Activated T-helper 1 cell treated with anti-CD3 and anti-CD28 coated beads, Interleukin-12 subunit alpha, Interleukin-12 subunit beta, Interleukin-2, Interleukin-4 antibody, amounts not matched to agents 30 ng/mL and 10 ng/mL and 1 ng/mL, durations not matched to agents 14 hours and 24 hours and 36 hours (primary cell): ENCODE measurements at places on chromosomes 3 and 15. TPM values are rescaled to one million over a fixed set of nuclear protein-coding genes. Genes with fewer than 3 reads are reported as not detected.
A peak's percentile ranks its signal among the peaks of the same experiment; 100 is the strongest.

Gene ADGRG7
- total RNA-seq = not detected in 2 replicates

- no peak for DNase-seq
These were observed 5.4 kb downstream of the STOML1 start for GRCh38 chr15:73986776-73987056.

DNA sequence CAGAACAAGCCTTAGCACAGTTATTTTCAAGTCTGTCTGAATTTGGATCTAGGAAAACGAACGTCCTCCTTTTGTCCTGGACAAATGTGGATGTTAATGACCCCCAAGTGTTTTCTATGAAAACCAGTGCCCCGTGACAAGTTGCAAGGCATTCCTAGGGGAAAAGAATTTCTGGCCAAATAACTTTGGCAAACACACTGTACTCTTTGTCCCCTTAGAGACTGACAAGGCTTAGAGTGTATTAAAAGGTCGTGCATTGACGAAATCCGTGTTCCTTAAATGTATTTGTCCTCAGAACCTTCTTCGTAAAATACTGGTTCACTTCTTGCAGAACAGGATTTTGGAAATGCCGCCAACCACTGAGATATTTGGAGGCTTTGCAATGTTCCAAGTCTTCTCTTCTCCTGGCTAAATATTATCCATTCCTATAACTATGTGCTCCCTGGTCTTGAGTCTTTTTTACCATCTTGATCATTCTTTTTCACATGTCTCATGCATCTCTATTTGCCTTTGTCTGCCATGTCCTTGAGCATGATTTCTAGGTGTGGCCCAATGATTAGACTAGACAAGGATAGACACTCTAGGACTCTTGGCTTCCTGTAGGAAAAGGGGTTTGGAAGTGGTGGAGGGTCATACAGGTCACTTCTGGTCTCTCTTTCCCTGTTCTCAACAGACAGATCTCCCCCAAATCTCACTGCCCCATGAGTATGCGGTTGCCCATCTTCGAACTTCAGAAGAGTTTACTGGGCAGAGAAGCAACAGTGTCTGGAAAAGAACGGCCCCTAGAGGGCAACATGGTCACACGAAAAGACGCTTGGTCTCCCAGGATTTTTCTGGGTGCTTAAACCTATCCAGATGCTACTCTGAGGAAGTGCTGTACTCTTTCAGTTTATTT lies 117.5 kb downstream of the EDEM1 start:
- no peak for DNase-seq

DNA sequence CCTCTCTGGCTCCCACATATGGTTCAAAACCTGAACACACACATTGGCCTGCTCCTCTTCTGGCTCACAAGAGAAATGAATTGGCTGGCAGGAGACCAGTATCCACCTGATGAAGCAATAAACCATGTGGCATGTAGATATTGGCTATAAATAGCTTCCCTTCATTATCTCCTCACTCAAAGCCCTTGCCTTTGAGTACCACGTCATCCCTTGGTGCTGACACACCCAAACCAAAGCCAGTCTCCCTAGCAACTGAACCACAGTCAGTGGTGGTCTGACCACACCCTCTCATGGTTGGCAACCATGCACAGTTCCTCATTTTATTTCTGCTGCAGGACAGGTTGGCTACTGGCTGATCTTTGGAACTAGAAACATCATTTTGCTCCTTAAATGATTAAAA lies 98.8 kb downstream of the ZNF621 start:
- DNase-seq = peak; percentile 47

DNA sequence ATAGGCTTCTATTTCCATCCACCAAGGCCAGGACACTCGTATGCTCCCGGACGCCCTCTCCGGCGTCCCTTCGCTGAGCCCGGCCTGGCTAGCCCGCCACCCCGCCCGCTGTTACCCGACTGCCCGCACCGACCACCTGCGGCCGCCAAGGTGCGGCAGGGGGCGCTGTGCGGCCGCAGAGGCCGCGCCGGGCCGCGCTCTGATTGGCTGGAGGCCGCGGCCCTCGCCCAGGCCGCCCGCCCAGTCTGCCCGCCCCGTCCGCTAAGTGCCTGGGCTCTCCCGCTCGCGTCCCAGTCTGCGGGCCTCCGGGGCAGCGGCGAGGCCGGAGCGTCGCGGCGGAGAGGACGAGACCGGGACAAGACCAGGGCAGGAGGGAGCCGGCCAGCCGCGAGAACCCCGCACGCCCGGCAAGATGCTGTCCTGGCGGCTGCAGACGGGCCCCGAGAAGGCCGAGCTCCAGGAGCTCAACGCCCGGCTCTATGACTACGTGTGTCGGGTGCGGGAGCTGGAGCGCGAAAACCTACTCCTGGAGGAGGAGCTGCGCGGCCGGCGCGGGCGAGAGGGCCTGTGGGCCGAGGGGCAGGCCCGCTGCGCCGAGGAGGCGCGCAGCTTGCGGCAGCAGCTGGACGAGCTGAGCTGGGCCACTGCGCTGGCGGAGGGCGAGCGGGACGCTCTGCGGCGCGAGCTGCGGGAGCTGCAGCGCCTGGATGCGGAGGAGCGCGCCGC lies at the start of gene SYNM:
SYNM (plus strand) TSS at position 293 of the 726 bp plus-strand sequence; CDS start at position 413, 120 bp downstream.
- peak; percentile 39 for DNase-seq

GRCh38 chr3:13167829-13168228 lies 94.6 kb upstream of the IQSEC1 start:
- no peak for DNase-seq

Gene GPD1L
- 16.3 and 16.6 TPM in 2 replicates for total RNA-seq

Gene LMOD3
- not detected in 2 replicates for total RNA-seq

DNA sequence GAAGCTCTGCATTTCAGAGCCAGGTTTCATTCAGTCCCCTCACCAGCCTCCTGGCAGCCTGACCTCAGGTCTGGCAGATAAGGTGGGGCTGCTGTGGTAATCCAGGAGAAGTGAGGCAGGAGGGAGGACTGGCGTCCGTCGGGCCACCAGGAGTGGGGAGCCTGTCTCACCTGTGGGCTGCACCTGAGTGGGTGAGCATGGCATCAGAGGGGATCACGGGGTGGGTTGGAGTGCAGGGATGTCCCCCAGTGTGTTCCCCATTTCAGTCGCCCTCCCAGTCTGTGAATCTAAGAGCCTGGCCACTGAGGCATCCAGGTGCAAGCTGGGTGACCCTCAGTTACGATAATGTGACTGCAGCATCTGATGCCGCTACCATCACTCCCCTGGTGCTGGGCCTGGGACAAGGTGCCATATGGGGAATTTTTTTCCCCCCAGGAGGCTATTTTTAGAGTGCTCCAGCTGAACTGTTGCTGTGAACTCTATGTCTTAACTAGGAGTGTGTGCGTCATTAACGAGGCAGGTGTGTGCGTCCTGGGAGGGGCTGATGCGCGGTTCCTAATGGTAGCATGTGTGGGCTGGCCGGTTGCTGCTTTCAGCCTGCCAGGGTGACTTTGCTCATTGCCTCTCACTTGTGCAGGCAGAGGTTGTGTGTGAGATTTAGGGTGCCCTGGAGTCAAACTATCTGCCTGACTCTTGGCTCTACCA lies 165.2 kb downstream of the SLCO3A1 start:
- no peak for DNase-seq

- DNase-seq = no peak
These were observed 147.2 kb upstream of the SLC2A2 start for GRCh38 chr3:171173736-171174135.

DNA sequence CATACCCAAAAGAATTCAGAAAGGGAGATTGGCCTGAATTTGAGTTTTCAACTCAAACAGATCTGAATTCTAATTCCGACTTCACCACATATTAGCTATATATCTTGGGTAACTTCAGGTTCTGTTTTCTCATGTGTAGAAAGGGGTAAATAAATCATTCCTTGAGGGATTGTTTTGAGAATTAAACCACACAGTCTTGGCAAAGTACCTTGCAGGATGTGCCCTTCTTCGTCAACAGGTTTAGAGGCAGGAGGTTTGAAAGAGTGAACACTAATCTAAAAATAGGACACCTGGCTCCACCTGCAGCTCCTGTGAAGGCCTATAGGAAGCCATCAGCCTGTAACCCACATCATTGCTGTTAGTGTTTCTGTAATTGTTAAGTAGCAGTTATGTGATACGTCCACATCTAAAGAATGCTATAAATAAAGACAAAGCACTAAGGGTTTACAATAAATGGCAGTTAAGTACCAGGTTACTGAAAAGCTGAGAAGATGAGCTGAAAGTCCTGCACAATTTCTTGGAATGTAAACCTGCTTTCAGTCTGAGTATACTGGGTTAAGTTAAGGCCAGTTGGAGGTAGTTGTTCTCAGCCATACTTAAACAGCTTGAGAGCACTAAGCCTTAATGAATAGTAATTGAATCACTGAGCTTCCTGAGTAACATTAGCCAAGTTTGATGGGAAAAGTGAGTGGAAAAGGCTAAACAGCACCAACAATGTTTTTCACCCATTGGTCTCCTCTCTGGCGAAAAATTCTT lies 6.0 kb downstream of the CCDC80 start:
- no peak for DNase-seq

Gene LSMEM2
- total RNA-seq = not detected in 2 replicates

DNA sequence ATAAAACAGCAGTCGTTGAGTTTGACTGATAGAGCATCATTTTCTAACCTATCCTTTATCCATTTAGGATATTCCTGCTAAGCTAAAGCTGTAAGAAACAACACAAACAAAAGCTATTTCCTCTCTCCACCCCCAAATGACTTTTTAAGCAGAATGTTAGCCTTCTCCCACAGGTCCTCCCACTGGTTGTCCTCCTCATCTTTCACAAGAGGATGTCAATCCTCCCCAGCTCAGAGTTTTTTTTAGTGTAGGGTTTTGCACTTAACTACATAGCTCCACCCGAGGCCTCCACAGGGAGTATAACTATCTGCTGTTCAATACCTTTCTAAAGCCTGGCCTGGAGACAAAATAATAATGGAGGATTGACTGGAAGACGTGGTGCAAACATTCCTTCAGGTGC lies 7.8 kb downstream of the SETMAR start:
- no peak for DNase-seq

DNA sequence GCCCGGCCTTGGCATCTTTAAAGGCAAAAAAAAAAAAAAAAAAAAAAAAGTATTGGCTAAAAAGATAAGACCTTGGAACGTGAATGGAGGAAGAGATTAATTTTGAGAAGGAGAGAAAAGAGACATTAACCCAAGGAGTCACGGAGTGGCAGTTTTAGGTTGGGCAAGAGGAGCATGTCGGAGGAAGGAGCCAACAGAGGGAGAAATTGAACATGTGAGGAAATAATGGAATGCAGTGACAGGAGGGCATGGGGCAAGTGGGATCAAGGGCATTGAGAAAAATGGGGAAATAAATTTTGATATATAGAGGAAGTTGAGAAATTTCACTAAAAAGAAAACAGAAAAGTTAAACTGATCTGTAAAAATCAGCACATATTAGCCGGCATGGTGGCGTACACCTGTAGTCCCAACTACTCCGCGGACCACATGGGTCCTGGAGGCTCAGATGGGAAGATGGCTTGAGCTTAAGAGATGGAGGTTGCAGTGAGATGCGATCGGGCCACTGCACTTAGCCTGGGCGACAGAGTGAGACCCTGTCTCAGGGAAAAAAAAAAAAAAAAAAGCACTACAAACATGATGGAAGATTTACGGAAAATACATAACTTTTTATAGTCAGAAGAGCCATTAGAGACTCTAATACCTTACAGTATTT lies 1.2 kb downstream of the HAUS2 start:
- no peak for DNase-seq

DNA sequence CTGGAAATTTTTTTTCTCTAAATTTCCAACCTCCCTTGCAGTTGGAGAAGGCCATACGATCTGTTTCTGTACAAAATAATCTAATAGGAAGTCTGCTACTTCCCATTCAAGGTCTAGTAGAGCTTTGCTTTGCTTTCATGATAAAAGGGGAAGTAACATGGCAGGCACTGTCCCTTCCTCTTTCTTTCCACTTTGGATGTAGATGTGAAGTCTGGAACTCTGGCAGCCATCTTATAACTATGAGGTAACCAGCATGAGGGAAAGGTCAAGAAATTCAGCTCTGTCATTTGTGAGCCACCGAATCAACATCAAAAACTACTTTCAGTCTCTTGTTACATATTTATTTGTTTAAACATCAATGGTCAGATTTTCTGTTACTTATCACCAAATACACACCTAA lies 156.3 kb downstream of the MTHFS start:
- DNase-seq = no peak

DNA sequence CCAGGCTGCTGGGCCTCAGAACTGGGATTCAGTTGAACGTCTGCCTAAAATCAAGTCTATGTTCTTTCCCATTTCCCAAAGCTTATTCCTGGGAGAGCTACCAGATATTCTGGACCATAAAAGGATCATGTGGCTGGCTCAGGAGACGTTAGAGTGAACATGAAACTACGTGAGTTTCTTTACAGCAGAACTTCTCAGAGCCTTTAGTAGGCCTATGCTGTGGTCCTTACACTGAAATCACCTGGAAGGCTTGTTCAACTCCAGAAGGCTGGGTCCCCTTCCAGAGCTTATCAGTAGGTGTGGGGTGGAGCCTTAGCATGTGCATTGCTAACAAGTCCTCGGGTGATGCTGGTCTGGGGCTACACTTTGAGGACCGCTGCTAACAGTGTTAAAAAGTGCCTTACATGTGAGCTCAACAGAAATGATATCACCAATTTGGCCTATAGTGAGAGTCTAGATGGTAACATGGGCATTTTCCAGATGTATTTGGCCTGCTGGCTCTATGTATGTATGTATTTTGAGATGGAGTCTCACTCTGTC lies 50.7 kb downstream of the LMCD1 start:
- DNase-seq = no peak

Gene CCR8
- 7.1 and 8.9 TPM in 2 replicates for total RNA-seq

- DNase-seq = no peak
These were observed 3.6 kb upstream of the MRAS start for GRCh38 chr3:138344754-138345153.

DNA sequence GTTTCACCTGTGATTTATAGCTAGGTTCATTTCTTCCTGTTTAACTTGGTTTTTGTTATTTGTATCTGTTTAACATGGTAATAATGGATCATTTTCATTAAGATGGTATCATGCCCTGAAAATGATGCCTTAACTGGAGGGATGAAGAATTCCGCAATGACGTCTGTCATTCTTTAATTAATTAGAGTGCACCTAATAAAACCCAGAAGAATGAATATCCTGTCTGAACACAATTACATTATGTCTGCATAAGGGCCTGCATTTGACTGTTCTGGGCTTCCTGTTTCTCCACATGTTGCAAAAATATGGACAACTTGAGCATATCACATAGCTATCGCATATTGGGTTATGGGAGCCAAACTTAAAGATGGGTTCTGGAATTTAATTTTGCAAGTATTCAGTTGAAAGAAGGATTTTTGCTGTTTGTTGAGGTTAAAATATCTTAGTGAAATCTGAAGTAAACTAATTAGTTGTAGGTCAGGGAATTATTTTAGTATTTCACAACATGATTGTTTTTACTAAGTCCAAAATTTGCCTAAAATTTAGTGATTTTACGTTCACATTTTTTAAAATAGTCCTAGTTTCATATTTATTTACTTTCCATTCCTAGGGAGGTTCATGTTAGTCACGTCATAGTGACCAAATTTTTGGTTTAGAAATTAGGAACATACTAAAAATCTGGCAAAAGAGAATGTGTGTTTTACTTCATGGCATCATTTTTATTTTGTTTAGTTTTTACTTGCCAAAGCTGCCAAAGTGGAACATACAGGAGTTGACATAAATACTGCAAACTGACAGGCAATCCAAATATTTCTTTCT lies 321.0 kb upstream of the TGFBR2 start:
- no peak for DNase-seq
